ENCODE measurements at places on chromosomes 6 and 20. TPM values are rescaled to one million over a fixed set of nuclear protein-coding genes. Genes with fewer than 3 reads are reported as not detected.

Gene RAB44
- not detected for total RNA-seq

Gene SUN5
- not detected for total RNA-seq

DNA sequence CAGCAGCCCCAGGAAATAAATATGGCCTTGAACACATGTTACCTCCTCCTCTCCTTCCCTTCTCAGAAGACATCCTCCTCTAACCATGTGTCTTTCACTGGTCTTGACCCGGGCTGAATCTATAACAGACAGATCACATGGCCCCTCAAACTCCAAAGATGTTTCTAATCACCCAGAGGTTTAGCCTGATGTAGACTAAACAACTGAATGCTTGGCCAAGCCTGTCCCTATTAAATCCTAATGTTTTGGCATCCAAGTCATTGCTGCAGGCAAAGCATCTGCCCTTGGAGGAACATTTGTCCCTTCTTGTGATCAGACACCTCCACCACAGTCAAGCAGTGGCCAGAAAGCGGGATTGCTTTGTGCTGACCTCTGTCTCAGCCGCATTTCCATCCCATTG lies 65.5 kb downstream of the ANKRD60 start:
- DNase-seq: no peak

GRCh38 chr6:134373282-134373922 lies 55.5 kb upstream of the SGK1 start:
- peak; percentile 92 for DNase-seq

GRCh38 chr6:89353702-89354392 lies 1.3 kb upstream of the UBE2J1 start:
- no peak for DNase-seq

DNA sequence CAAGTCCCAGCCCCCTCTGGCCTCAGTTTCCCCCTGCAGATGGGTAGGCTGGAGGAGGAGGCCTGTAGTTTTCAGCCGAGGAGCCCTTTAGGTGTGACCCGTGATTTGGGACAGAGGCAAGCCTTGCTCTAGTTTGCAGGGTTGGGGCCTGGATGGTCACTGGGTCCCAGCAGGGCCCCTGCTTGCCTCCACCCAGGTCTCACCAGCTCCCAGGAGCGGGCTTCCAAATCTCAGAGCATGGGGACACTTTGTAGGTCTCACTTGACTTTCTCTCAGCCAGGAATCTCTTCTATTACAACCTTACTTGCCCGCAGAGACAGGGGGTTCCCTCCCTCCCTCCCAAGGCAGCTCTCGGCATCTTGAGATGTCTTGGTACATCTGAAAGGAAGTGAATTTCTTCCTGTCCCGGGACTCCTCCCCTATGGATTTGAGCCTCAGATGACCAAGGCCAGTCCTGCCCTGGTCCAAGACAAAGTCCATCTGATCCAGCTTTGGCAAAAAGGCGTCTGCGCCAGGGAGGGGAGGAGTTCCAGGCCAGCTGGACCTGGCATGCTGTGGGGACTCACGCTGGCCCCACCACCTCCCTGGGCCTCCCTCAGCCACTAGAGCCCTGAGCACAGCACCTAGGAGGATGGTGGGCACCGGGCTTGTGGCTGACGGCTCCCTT lies 47.4 kb downstream of the SRC start:
- DNase-seq: no peak

GRCh38 chr6:164007881-164008280 lies 593.4 kb downstream of the QKI start:
- DNase-seq: no peak

DNA sequence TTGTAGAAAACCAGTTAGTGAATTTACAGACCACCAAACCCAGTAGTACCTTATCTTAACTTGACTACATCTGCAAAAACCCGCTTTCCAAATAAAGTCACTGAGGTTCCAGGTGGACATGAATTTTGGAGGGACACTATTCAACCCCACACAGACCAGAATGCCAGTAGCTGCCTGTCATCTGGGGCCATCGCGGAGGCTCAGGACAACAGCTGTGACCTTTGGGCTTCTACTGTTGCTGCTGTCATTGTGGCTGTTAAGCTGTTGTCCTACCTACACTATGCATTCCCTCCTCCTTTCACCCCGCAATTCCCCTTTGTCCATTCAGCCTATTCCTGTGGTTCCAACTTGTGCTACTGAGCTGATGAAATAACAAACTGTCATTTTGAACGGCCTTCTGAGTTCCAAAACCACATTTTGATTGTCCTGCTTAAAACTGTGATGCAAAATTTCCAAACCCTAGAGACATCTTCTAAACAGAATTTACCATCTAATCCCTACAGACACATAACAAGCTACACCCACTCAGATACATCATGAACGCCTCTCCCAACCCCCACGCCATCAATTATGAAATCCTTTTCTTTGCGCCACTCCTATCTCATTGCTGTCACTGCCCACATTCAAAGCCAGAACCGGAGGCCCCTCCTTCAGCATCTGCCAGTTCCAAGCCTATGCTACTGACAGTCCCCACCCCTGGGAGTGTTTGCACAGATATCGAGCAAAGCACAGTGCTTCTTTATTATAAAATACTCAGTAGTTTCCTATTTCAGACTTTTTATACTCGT lies 125.0 kb downstream of the C6orf118 start:
- DNase-seq: peak; percentile 52

Gene REM1
- not detected for total RNA-seq

DNA sequence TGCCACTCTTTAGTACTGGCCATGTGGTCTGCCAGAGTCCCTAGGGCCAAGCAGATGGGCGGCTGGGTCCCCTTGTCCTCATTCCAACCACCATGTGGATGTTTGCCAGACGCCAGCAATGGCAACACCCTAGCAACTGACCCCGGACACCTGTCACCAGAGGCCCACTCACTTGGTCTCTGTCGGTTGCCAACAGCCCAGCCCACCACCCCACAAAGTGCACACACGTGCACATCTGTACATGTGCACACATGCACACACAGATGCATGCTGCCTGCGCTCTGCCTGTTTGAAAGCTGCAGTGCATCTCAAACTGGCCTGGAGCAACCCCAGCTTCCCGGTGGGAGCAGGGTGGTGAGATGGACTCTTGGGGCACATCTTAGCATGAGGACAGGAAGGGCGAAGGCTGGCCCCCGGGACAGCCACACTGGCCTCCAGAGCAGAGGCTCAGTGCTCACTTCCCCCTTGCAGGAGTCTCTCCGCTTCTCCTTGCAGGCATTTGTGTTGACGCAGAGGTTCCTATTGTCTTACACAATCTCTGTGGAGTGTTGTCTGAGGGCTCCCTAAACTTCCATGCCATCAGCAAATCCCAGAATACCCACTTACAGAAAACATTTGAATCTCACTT lies 54.0 kb downstream of the PSMG4 start:
- DNase-seq: no peak

DNA sequence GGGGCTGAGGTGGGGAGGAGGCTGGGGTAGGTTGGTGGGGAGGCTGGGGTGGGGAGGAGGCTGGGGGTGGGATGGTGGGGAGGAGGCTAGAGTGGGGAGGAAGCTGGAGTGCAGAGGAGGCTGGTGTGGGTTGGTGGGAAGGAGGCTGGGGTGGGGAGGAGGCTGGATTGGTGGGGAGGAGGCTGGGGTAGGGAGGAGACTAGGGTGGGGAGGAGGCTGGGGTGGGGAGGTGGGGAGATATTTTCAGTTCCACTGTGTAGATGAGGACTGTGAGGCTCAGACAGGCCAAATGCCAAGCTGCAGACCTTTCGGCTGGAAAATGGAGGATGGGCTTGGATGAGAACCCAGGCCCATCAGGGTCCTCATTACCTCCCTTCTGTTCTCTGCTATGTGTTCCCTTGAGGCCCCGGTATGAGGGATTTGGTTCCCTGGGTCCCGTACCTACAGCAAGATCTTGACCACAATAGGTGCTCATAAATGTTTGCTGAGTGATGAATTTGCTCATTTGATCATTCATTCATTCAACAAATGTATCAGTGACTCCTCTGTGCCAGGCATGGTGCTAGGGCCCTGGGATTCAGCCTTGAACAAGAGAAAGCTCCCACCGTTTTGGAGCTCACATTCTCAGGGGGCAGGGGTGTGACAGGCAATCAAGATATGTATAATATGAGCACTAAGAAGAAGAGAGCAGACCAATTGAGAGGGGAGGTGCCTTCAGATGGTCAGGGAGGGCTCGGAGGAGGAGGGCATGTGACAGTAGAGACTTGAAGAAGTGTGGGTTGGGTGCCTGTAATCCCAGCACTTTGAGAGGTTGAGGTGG lies 36.1 kb upstream of the NOL4L start:
- no peak for DNase-seq

DNA sequence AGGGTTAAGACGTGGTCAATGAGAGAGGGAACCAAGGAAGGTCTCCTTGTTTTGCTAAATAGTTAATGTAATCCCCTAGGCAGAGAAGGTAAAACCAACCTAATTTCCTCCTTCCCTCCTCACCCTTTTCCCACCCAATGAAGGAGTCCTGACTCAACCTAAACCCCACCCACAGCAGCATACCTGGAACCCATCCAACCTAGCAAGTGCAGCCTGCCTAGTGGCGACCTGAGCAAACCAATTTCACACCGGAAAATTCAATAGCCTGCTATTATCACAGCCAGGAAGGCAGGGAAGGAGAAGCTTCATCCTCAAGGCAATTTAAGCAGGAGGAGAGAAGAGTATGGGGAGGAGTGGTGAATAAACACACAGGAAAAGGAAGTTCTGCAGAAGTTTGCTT lies 46.9 kb downstream of the OSTM1 start:
- peak; percentile 25 for DNase-seq

GRCh38 chr6:33173535-33174180 lies 18.6 kb downstream of the COL11A2 start:
- DNase-seq: no peak

Gene SIRPD
- total RNA-seq: not detected

DNA sequence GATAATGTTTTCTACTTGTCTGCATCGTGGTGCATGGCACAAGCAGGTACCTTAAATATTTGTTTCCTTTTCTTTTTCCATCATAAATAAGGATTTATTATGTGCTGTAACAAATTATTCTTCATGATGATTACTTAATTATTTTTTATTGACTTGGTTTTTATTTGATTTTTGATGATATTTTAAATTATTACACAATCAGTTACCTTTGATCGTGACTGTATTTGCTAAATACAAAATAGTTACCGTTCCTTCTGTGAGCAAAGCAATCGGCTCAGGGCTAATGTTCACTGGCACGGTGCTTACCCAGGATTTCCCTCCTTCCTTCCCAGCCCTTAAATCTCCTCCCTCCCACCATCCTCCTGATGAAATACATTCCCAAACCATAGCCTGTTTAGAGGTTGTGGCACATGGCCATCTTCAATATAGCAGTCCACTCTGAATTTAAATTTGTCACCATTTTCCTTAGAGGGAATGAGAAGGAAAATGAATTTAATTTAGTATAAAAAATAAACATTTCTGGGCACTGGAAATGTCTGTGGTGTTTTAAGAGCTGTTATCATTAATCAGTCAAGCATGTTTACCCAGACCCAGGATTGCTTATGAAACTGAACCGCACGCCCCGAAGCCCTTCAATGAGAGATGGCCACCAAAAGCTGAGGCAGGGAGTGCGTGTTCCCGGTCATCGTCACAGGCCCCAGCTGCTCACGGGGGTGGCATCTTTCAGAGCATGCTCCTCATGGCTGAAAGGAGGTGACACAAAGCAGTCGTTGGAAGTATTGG lies 23.0 kb upstream of the EXOC2 start:
- no peak for DNase-seq

Gene CALHM5
- total RNA-seq: 6.8 TPM
